GM19239 (cell line): ENCODE measurements at places on chromosomes 4 and X.
A peak's percentile ranks its signal among the peaks of the same experiment; 100 is the strongest.

DNA sequence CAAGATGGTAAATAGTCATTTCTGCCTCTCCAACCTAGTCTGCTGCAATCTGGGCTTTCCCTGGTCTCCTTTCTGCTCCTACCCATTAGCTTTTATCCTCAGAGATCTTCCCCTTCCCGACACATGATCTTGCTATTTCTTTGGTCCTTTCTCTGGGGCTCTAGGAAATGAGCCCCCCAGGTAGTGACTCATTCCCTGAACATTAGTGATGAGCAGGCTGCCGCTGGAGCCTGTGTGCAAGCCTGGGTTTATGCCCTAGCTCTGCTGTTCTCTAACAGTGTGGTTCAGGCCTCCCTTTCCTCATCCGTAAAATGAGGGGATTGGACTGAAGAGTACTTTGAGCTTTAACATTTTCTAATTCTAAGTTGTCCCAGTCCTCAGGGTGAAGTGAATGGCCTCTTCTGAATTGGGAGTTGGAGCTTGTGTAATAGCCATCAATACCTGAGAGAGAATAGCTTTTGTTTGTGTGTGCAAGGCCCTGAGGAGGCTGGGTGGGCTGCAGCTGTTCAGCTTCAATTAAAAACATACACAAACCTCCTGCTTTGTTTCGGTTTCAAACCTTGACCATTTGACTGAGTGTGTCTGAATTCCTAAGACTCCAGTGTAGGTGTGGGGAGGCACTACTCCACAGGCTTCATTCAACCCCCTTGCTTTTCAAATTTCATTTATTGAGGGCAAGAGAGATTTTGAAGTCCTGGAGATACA lies 115.6 kb upstream of the SCML1 start:
- DNase-seq, result no peak

GRCh38 chrX:27309406-27309805 lies 153.7 kb downstream of the PPP4R3C start:
- DNase-seq, result no peak

- DNase-seq, result no peak
These were observed 141.4 kb upstream of the SMIM10 start for GRCh38 chrX:134849390-134849789.

- DNase-seq, result no peak
These were observed 91.9 kb upstream of the PAGE3 start for GRCh38 chrX:55356609-55357008.

- DNase-seq, result no peak
These were observed 1485.6 kb downstream of the PCDH19 start for GRCh38 chrX:98924511-98924910.

DNA sequence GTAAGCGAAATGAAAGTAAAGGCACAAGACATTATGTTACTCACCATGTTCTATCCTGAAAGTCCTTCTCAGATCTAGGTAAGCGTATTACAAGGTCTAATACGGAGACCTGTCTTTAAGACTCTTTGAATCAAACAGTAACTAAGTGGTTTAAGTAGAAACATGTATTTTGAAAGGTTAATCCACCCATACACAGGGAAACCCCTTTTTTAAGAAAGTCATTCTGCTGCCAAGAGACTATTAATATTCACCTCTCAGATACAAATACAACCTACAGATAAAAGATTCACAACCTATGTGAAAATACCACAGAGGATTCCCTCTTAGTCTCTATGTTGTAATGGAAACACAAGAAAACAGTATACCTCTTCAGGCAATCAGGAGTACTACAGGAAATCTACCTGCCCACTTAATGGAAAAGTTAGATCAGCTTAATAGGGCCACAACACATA lies 63.2 kb upstream of the TNIP3 start:
- no peak for DNase-seq

- no peak for DNase-seq
These were observed 78.9 kb upstream of the MTM1 start for GRCh38 chrX:150489359-150490015.

DNA sequence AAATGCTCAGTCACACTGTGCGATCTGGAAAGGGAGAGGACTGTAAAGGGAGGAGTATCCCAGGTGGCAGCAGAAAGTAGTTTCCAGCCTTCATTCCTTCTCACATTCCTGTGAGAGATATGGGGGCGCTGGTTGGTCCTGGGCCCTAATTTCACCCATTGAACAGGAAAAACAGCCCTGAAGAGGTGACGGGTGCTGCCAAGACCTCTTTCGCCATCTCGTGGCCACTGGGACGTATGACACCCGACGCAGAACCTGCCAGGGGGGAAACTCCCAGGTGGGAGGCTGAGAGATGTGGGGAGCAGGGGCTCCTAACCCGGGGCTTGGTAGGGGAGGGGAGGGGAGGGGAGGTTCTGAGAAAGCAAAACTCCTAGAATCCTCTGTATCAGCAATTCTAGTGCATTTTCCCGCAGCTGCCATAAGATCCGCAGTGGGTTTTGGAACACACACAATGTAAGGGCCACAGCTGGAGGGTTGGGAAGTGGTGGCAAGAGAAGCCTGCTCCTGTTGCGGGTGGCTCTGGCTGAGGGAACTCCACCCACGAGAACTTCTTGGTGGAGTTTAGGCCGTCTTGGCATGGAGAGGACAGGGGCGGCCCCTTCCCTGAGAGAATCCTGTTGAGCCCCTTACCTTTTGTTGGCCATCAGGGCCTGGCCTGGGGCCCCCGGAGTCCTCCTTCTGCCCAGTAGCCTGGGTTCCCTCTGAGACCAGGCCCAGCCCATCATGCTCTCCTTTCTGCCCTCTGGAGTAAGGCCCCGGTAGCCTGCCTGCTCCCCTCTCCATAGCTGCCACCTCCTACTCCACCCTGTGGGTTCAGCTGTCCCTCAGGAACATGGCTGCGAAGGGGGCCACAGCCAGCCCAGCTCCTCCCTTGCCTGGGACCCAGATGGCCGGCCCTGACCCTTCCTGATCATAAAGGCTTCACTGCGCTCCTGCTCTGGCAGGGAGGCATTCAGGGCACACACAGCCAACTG lies 134.1 kb downstream of the OR13H1 start:
- DNase-seq, result peak; percentile 14

- no peak for DNase-seq
These were observed 155.8 kb downstream of the HHIP start for GRCh38 chr4:144801731-144802130.

DNA sequence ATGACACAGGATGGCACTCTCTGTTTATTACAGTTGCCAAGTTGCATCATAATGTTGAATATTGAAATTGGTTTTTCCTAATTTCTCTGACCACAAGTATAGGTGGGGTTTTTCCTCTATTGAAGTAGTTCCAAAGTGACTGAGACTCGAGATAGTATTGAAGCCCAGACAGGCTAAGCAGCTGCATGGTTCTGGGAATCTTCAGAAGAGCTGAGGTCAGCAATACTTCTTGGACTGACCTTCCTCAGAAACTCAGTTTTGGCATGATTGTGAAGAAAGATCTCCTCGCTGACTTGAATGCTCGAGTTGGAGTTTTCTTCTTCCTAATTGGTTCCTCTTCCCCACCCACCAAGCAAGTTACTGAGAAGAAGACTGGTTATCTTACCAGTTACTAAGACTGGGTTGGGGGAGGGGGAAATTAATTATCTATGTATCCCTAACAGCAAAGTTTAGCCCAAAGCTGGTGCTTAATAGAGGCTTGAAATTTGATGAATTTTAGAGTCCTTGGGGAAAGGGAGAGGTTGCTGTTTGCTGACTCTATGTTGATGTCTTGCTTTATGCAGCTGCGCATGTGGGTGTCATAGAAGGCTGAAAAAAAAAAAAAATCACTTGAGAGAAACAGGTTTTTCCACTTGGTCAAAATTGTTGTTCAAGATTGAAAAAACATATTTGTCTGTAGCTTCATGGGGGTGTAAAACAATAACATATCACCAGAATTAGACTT lies 91.1 kb downstream of the P2RY10 start:
- no peak for DNase-seq

DNA sequence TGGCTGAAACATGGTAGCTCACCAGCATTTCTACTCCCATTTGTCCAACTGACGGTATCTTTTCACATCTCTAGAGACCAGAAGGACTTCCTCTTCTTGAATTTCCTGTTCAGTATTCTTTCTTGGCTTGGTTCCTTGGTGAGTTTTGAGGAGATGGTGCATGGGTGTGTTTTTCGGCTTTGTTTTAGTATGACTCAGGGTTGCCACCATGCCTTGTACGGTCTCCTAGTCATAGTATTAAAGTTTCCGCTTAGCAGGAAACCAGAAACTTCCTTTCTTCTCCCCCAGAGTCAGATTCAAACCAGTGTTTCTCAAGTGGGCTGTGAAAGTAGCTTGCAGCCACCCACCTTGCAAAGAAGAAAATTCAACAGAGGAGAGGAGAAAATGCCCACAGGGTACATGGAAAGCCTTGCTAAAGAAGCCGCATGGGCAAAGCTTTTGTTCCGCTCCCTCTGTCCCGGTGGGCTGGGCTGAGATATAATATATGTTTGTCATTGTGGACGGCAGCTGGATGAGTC lies 5.7 kb downstream of the CD99 start:
- peak; percentile 45 for DNase-seq

DNA sequence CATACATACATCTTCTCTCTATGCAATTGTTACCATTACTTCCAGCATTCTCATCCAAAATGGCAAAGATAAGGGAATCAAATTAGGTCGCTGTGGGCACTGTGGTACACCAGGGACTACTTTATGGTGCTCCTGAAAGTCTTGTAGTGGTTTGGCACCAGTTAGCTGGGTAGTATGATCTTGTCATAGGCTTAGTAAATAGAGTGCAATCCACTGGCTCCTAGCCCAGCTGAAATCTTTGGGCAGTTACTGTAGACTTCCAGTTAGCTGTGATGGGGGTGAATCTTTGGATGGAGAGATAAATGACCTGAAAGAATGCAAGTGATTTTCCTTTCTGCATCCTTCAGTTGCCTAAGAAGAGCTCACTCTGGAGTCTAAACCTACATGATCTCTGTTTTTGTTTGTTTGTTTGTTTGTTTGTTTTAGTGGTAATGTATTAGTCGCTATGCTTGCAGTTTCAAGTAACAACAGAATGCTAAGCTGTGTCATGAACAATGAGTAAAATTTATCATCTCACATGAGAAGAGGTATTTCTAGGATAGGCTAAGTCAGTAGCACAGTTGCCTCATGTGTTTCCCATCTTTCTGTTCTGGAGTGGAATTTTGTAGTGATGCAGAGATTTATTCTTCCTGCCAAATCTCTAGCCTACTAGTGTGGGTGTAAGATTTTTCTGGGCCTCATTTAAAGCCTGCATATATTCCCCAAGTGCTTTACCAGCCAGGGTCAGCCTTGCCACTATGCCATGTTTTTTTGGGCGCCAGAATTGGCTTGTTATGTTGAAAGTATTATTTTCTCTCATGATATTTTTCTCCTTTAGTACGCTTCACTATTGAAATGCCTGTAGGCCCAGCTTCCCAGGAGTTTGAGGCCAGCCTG lies 24.2 kb downstream of the HERC3 start:
- no peak for DNase-seq
